T-helper 1 cell (primary cell): ENCODE measurements at places on chromosomes 16 and 17.

DNA sequence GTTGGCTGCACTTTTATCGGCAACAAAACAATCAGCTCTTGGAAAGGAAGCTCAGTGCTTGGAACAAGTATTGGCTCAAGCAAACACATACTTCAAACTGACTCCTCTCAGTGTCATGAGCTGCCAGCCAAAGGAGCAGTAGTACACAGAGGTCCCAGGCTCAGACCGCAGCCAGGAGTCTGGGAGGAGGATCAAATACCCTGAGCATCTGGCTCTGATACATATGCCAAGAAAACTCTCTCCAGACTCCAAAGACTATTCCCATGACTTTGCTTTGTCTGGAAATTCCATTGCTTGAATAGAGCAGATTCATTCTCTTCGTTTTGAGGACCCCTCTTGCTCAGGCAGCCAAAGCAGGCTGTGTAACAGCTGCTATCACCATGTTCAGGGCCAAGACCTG lies 501.6 kb upstream of the PSMD7 start:
- DNase-seq: no peak

DNA sequence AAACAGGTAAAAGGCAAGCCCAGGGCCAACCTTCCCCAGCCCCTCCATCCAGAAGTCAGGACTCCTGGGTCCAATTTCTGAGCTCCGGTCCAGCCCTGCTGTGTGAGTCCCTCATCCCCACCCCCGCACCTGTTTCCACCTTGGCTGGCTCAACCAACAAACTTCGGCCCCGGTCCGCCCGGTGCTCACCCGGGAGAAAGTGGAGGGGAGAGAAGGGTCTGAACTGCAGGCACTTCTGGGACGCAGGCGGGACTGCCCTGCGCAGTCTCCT lies 541 bp downstream of the RHBDF2 start:
- no peak for DNase-seq

GRCh38 chr16:27776556-27777225 lies 226.7 kb downstream of the KATNIP start:
- DNase-seq: no peak

DNA sequence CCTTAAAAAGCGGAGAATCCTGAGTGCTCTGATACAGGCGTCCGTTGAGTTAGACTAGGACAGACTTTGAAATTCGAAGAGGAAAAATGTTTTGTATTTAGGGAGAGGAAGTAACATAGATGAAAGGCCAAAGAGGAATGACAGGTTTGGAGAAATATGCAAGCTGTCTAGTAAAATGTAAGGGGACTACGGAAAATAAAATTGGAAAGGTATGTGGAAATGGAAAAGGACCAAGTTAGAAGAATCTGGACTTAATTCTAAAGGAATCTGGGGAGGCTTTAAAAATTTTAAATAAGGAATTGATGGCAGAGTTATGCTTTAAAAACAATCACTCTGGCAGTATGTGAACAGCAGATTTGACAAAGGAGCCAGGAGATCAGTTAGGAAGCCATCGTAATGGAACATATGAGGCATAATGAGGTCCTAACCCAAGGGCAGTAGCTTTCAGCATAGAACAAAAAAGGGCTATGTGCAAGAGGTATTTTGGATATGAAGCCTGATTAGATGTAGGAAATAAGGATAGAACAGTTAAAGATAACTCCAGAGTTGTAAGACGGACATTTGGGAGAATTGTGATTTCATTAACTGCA lies 38.3 kb downstream of the CYB561 start:
- DNase-seq: no peak

DNA sequence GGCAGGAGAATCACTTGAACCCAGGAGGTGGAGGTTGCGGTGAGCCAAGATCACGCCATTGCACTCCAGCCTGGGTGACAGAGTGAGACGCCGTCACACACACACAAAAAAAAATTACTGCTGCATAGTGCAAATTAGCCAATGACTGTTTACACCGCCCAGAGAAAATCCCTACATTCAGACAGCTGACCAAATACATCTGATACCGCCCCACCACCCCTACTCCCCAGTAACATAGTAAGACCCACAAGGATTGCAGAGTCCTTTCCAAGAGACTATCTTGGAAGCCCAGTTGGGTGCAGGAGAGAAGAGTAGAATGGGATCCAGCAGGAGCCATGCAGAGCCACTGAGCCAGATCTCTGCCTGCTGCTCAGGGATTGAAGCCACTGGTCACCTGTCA lies 63.5 kb downstream of the SLC39A11 start:
- no peak for DNase-seq

DNA sequence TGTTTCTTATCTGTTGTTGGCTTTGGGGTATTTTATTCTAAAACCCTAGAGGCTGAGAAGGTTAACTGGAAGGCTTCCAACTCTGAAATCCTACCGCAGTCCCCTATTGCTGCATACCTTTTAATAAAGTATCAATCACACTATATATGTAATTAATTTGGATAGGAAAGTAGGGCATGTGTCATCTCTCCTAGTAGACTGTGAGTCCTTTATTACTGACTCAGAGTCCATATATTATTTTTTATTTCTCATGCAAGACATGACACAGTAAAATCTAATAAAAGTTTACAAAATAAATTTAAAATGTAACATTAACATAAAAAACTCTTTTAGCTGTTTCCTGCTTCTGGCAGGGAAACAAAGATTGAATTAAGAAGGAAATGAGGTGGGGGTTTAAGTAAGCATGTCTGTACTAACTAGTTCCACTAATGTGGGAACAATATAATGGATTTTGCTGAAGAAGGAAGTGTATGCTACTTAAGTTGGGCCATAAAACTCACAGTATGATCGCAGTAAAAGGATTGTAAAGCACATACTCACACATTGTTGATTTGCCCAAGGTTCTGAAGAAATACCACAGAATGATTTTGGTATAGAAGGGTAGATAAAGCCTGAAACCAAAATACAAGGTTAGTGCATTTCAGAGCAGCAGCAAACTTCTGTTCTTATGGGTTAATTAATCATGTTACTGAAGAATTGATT lies 97.6 kb upstream of the HLF start:
- no peak for DNase-seq

DNA sequence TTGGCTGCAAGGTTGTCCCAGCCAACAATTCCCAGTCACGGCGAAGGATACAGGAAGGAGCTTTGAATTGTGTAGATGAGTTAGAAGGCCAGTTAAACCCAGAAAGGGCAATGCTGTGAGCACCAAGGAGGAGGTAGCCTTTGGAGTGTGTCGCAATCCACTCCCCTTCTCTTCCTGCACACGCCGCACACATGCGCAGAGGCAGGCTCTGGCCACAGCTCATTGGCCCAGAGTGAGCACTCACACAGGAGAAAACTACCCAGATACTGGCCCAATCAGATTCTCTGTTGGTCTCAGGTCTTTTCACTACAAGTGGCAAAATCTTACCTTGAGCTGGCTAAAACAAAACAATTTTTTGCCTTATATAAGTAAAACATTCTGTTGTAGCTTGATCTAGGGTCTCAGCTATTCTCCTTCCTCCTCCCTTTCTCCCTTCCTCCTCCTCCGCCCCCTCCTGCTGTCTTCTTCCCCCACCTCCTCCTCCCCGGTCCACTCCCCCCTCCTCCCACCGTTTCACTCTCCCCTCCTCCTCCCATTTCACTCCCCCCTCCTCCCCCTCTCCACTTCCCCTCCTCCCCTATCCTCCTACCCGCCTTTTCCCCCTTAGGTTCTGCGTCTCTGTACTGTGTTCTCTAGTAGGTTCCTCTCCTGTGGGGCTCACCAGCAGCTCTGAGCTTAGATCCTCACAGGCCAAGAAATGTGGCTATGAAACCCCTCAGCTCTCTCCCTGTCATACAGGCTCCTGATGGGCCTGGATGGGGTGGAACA lies 344.9 kb downstream of the CPPED1 start:
- no peak for DNase-seq

DNA sequence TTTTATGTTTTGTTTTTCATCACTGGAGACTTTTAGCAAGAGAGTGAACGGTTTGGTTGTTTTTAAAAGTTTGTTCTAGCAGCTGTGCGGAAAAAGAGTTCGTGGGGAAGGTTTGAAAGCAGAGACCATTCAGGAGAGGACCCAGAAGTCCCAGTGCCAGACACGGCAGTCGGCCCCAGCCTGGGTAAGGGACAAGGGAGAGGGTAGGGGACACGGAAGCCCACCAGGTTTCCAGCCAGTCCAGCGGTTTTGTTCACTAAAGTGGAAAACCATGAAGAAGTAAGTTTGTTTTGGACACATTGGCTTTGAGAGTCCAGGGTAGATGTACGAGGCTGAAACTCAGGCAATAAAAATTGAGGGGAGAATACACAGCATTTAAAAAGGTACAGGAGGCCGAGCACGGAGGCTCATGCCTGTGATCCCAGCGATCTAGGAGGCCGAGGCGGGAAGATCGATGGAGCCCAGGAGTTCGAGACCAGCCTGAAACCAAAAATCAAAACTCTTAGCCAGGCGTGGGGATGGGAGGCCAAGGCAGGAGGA lies 56.8 kb upstream of the RPH3AL start:
- DNase-seq: no peak

DNA sequence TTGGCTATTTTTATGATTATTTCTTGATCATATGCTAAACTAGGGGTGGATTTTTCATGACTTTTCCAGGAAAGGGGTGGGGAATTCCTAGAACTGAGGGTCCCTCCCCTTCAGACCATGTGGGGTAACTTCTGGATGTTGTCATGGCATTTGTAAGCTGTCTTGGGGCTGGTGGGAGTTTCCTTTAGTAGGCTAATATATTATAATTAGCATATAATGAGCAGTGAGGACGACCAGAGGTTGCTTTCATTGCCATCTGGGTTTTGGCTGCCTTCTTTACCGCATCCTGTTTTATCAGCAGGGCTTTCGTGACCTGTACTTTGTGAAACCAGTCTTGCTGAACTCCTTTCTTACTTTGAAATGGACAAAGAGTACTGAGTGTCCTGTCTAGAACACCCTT lies 40.4 kb upstream of the ABCA5 start:
- no peak for DNase-seq

- no peak for DNase-seq
Measured at GRCh38 chr17:74272731-74273201, 1.3 kb upstream of the DNAI2 start.

DNA sequence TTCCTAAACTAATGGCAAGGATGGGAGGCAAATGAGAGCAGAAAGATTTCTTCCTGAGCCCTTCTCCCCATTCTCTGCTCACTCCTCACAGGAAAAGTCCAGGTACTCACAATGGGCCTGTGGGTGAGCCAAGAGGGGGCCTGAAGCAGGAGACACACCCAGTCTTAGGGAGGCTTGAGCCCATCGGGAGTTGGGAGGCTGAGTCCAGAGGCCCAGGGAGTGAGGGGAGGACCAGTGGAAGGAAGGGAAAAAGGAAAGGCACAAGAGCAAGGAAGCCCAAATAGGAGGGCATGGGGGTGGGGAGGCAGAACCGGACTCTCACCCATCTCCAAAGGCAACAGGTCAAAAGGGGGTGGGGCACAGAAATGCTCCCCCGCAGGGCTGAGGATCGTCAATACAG lies 68.1 kb upstream of the CNEP1R1 start:
- DNase-seq: no peak

DNA sequence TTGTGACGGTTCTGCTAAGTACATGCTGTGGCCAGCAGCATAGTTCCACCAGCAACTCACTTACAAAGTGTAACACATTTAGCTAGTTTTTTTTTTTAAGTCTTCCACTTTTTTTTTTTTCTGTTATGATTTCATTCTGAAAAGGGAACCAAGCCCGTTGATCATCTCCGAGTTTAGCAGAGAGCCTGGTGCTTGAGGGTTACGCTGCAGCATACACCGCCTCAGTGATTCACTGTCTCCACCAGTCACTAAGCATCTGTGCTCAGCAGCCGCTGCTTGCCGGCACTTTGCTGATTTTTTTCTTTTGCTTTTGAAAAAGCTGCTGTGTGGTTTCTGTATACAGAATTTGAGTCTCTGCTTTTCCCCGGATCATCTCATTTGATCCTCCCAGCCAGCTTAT lies 194.5 kb upstream of the CDH13 start:
- no peak for DNase-seq

- DNase-seq: no peak
Measured at GRCh38 chr16:56637814-56638750, at the start of gene MT1A. TSS of gene MT1A (plus strand) at chr16:56638666. CDS start at chr16:56638739, 73 bp downstream.

DNA sequence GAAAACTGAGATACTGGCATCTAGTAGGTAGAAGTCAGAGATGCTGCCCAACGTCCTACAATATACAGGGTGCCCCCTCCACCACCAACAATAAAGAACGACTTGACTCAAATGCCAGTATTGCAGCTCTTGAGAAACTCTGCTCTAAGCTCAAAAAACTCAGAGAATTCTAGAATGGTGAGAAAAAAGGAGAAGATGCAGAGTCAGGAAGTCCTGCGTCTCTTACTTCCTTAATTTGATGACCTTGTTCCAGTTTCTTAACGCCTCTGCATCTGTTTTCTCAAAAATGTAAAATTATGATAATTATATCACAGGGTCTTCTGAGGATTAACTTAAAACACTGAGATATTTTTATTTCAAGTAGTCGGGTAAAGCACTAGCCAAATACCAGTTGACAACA lies 1.7 kb upstream of the HSBP1 start:
- DNase-seq: no peak

- no peak for DNase-seq
Measured at GRCh38 chr17:80430446-80431245, 15.7 kb downstream of the ENDOV start.

DNA sequence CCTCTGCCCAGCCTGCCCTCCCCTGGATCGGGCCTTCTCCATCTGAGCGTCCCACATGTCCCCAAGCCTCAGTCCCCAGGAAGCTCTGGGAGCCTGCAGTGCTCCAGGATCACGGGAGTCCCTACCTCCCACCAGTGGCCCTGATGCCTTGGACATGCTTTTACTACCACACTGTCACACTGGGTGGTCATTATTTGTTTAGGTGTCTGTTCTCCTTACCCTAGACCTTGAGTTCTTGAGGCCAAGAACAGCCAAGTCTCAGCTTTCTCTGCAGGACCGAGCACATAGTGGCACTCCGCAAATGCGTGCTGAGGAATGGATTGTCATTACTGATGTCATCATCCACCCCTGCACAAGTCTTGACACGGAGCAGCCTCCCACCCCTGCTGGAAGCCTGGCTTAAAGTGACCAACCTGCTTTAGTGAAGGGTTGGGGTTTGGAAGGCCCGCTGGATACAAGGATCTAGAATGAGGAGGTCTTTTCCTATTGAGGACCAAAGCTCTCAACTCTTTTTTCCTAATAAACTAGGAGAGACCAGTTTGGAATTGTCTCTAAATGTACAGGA lies 132.9 kb upstream of the CRHR1 start:
- no peak for DNase-seq

DNA sequence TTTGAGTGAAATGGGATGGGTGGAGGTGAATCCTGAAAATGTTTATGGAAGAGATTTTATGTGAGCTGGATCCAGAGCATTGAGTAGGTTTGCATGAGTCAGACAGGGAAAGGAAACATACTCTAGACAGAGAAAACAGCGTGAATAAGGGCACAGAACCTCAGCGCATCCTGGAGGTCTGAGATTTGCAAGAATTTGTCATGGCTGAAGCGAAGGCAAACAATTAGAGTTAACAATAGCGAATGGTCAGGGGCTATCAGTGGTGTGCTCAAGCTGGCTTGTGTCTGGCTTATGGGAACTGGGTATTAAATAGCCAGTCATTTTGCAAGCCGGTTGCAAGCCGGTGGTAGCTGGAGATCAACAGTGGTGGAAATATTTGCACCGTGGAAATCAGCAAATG lies 36.4 kb downstream of the MAP2K6 start:
- DNase-seq: no peak
